T-cell (primary cell): ENCODE measurements at places on chromosomes 4 and X. TPM values are rescaled to one million over a fixed set of nuclear protein-coding genes. Genes with fewer than 3 reads are reported as not detected.

HS6ST2 gene
- total RNA-seq: not detected

HTN1 gene
- total RNA-seq: not detected

RAB40A gene
- not detected for total RNA-seq

GUCY1A1 gene
- 0.44 TPM for total RNA-seq
